ENCODE measurements at places on chromosomes 1 and 21.

- no peak for DNase-seq
Measured at GRCh38 chr1:14888374-14888773, 265.2 kb upstream of the TMEM51 start.

DNA sequence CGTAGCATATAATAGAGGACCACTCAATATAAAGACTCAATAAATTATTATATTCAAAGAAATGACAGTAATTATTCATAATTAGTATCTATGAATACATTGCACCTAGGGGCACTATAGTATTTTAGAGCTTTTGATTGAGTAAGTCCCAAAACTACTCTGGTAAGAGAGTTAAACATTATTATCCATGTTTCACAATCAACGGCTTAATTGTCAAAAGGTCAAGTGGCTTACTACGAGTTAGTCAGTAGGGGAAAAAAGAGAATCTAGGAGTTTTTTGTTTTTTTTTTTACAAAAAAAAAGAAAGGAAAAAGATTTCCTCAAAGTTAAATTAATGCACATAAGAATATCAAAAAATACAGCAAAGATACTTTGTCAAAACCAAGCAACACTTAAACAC lies 20.4 kb upstream of the LAMC1 start:
- DNase-seq: no peak

GRCh38 chr21:42320791-42321190 lies 5.6 kb upstream of the TFF3 start:
- DNase-seq: no peak

GRCh38 chr1:36906555-36906954 lies 127.8 kb downstream of the GRIK3 start:
- no peak for DNase-seq

DNA sequence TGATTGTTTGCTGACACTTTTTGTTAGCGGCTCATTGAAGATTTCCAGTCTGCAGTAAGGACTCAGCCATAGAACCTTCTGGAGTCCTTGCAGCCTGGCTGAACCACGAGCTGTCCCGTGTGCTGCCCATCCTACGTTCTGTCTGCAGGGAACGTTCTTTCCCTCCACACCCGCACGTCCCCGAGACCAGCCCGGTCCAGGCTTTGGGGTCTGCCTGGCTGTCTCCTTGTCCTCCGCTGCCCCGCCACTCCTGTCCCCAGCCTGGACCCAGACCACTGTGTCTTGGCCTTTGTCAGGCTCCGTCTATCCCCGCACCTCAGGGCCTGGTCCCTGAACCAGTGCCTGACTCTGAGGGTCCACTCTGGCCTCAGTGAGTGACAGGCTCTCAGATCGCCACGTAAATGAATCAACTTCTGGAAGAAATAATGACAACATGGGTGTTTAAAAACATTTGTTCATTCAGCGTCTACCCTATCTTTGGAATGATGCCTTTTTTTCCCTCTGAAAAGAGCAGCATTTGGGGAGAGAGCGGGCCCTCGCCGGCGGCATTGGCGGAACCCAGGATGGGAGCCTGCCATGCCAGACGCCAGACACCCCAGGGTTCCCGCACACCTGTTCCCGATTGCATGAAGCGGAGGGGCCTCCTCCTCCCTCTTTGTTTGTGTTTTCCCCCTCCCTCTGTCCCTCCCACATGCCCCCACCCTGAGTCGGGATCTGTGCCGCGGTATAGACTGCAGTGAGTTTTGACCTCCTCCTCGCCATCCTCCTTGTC lies 43.9 kb upstream of the C1orf174 start:
- DNase-seq: no peak

GRCh38 chr21:28669321-28669720 lies 323.4 kb downstream of the LTN1 start:
- no peak for DNase-seq

- no peak for DNase-seq
Measured at GRCh38 chr1:221549815-221550214, 192.1 kb downstream of the DUSP10 start.

DNA sequence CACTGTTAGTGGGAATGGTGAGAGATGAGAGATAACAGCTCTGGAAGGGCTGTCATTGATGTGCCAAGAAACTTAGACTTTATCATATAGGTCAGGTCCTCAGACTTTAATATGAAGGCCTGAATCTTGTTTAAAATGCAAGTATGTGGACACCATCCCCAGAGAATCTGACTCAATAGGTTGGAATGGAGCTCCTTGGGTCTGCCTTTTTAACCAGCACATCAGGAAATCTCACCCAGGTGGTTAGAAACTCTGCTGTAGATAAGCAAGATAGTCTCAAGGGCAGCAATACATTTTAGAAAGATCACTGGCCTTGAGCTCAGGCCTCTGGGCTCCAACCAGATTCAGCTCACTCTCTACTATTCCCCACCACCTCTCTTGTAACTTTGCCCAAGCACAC lies 180.4 kb downstream of the SLC44A5 start:
- no peak for DNase-seq

DNA sequence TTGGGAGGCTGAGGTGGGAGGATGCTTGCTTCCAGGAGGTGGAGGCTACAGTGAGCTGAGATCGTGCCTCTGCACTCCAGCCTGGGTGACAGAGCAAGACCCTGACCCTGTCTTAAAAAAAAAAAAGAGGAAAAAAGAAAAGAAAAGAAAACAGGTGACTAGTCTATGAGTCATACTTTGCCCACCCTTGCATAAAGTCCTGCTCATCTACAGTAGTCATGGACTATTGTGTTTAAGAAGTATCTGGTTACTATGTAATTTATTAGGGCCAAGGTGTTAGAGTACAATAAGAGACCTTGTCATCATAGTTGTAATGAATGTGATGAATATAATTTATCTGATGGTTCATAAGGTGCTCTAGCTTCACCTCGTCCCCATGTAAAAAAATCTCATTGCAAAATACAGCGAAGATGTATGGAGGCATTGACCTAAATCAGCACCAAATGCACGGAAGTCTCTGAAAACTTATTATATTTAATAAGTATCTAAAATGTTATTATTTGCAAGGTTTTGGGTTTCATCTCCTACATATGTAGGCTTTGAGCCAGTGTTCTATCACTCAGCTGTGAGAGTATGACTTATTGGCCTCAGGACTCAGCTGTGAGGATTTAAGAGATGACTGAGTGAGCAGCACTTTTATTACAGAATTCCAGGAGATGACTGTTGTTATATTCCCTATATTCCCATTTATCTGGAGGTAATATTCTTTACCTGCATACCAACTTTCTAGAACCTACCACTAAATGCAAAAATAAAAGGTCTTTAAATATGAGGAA lies 19.9 kb upstream of the KCNJ6 start:
- DNase-seq: no peak

DNA sequence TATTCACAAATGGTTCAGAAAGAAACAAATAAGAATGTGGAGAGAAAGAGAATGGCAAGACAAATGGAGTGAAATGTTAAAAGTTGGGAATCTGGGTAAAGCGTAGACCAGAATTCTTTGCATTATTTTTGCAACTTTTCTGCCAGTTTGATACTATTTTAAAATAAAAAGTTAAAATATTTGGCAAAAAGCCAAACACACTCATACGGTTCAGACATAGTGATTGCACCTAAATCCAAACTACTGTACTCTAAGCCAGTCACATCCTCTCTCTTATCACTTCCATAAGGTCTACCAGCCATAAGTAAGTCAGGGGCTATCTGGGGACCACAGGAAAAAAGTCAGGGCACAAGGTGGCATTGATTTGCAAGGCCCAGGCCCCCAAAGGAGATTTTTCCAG lies 14.4 kb downstream of the STUM start:
- no peak for DNase-seq

DNA sequence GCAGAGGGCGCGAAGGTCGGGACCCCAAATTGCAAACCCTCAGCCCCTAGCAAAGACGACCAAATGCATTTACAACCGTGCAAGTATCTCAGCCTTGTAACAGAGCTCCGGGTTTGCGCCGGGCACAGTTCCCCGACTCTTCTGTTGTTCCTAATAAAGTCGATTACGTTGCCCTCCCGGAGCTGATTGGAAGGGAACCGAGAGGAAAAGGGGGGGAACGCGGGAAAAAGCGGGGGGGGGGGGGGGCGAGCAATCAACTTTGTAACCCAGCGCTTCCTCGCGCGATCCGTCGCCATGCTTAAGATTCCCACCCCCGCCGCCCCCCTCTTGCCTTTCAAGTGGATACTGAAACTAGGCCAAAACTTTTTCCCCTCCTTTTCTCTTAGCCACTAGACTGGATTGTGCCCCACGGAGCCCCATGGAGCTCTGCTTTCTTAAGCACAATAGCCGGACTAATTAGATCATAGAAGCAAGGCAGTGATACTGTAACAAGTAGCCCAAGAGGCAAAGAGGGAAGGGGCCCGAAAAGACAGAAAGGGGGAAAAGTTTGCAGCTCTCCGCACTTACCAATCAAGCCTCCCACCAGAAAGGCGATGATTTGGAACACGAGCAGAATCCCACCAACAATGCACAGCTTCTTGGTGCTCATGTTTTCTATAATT lies 565 bp downstream of the WLS start:
- no peak for DNase-seq

- DNase-seq: no peak
Measured at GRCh38 chr1:20469406-20470076, 16.5 kb downstream of the CAMK2N1 start.

DNA sequence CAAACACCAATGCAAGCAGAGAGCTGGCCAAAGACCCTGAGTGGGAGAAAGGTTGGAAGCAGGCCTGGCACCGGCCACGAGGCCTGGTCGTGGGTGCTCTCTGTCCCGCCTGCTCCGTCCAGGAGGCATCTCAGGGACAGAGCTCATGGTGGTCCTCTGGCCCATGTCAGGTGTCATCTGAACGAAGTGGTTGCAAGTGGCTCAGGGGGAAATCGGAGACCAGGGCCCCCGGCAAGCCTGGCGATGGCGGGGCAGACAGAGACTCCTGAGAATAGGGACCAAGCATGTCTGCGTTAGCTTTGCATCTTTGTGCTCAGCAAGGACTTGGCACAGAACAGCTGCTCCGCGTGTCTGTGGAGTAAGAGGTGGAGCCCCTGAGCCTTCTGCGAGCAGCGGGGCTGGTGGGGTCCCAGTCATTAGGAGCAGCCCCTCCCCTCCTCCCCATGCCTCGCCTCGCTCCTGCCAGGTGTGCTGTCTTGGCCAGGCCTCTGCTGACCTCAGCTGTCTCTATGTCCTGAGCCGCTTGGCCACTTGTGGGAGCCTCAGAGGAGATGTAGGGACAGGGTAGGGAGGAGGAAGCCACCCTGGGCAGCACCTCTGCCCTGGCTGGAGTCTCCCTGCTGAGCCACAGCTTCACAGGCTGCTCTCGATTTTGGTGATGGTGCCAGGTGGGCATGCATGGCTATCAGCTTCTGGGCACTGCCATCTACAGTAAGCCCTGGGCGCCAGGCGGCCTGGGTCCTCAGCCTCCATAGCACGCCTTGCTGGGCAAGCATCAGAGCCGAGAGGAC lies 362.9 kb upstream of the VAMP3 start:
- no peak for DNase-seq

DNA sequence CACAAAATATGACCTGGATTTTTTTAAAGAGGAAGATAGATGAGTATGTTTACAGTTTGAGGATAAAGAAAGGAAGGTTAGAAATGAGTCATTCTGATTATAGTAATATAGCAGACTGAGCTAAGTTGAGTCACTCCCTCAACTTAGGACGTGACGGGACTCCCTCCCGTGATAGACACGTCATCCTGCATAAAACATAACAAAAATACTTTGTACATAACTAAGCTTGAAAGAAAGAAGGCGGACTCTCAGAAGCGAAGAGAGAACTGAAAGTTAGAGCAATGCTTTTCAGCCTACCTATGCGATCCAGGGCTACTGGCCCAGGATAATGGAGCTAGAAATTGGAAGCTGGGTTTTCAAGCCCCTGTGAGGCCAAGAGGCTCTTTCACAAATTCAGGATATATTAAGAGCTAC lies 53.0 kb upstream of the DESI2 start:
- DNase-seq: peak; percentile 65

DNA sequence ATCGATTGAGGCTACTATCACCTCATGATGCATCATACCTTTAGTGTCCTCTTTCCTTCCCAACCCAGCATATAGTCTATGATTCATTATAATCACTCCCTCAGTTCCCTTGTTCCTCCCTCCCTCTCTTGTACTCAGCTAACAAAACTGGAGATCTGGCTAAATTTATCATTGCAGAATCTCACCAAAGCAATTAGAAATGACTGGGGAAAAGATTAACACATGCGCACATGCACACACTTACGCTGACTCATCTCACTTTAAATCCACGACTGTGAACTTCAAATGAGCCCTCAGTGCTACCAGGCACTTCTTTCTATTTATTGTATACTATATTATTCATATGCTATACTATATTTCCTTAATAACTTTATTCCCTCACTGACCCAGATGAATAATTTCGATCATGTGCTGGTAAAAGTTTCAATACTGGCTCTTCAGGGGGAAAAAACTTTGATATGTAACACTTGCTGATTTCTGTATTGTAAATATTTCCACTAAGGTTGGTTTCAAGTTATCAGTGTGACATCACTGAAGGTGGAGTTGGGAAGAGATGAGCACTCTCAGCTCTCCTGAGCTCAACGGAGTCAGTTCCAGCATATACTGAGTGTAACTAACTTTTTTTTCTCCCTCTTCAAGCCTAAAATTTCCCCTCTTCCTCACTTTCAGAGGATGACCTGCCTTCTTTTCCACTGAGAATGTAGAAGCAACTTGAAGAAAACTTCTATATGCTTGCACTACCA lies 613.7 kb upstream of the B3GALT2 start:
- peak; percentile 19 for DNase-seq
